Stimulated activated CD4-positive, alpha-beta T cell treated with anti-CD3 and anti-CD28 coated beads, Interleukin-12 subunit alpha, Interleukin-12 subunit beta, amount 100 ng/mL, for 48 hours (primary cell): ENCODE measurements at places on chromosomes 7 and 10.

DNA sequence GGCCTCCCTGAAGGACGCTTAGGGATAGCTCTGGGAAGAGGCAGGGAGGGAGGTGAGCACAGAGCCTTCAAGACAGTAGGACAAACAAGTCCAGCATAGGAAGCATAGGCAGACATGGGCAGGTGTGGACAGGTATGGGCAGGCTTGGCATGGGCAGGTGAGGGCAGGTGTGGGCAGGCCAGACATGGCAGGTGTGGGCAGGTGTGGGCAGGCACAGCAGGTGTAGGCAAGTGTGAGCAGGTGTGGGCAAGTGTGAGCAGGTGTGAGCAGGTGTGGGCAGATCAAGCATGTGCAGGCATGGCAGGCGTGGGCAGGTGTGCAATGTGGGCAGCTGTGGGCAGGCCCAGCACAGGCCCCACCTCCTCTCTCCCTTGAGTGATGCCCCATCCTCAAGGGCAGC is 148.8 kb upstream of the ZMIZ1 start:
- no peak for DNase-seq

DNA sequence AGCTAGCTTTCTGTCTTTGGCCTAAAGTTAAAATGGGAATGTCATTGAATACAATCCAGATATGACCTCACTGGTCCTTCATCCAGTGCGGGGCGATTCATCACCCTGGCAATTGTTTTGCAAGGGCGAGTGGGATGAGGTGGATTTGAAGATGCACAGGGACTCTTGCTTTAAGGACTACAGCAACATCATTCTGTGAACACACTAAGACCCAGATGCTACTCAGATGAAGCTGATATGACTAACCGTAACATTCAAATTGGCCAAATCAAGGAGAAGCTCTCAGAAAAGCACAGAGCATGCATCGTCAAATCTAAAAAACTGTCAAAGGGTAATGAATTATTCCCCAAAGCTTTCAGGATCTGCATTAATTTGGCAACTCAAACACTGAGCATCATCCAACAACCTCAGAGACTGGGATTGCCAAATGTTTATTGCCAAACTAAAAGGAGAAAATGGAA is 12.8 kb downstream of the CPA1 start:
- no peak for DNase-seq

GRCh38 chr10:43393606-43394360 is 15.2 kb downstream of the HNRNPF start:
- DNase-seq, result no peak

DNA sequence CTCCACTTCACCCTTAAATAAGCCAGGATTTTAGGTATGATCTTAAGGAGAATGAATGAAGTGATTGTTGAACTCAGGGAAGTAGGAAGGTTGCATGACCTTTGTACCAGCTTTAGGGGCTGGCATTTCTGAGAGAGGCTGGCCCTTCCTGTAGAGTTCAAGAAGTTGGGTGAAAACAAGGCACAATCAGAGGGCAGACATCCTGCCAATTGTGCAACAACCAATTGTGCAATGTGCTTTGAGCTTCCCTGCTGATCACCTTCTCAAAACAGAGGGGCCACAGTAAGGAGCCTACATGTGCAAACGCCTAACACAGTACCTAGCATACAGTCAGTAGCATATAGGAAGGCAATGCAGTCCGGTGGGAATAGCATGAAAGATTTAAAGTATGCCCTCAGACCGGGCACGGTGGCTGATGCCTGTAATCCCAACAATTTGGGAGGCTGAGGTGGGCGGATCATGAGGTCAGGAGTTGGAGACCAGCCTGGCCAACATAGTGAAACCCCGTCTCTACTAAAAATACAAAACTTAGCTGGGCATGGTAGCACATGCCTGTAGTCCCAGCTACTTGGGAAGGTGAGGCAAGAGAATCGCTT is 5.4 kb downstream of the CPVL start:
- DNase-seq, result no peak

DNA sequence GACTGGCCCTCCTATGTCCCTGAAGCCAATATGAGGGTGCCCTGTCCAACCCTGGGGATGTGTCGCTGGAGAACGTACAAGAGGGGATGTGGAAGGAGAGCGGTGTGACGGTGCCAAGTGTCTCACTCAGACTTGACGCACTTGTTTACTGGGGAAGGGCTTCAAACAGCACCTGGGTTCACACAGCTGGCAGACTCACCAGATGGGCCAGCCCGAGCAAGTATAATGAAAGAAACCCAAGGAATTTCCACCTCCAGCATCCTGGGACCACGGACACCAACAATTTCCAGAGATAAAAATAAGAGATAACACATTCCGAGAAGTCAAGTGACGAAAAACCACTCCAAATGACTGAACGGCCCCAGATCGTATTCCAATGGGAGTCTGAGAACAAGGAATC is 5.3 kb downstream of the ATP5MF start:
- DNase-seq, result no peak

DNA sequence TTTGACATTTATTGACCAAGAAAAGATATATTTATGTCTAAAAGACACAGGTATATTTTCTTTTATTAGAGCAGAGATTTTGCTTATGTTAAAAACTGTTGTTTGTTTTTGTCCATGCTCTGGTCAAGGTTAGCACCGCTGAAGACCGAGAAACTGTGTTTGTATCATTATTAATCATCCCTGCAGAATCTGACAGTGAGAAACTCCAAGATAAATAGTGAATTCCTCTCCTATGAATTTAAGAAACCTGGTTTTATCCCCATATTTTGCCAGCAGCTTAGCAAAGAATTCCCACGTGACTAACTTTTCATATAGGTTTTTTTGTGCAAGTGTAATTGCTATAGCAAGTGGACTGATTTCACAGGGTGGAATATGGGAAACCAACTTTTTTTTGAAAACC is 77.6 kb downstream of the FRMD4A start:
- no peak for DNase-seq

GRCh38 chr7:127675721-127676120 is 23.7 kb downstream of the SND1 start:
- no peak for DNase-seq

- DNase-seq, result no peak
These were observed 121.5 kb downstream of the POLR1F start for GRCh38 chr7:19587291-19587690.
